Spinal cord (tissue), 10 donors: ENCODE measurements at places on chromosomes 5 and 9.

DNA sequence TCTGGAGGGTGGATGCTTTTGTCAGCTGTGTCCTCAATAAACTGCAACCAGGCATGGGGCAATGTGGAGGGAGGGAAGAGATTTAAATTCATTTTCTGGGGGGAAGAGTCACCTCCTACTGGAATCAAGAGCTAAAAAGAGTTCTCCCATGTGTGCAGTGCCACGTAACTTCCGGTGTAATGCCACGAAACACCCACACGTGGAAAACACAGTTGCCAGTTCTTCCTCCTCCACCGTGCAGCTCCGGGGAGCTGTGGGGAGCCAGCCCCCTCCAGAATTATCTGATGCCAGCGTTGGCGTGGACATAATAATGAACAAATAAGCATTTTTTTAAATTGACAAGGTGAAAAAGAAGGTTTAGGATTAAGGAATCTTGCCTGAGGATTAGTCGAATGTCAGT lies 32.1 kb upstream of the MED10 start:
- no peak for DNase-seq

DNA sequence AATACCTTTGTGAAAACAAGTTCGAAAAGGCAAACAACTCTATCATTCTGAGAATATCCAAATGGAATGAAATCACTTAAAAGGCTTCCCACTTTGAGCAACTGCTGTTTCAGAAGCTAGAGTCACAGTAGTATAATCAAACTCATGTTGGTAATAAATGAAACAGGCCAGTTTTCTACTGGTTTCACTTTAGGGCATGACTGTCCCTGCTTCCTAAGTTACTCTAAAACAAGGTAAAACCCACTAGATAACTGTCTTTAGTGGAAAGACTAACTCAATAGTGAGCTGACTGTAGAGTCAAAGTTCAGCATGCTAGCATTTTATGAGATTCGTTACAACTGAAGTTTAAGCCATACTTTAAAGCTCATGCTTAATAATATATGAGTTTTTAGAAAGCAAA lies 6.0 kb downstream of the CDC26 start:
- DNase-seq: no peak

- peak; percentile 70 for DNase-seq
Observed at GRCh38 chr9:109639674-109640579, 140.1 kb upstream of the PALM2AKAP2 start.

- no peak for DNase-seq
Observed at GRCh38 chr5:176995896-176996767, 10.4 kb downstream of the UIMC1 start.

- DNase-seq: no peak
Observed at GRCh38 chr5:14035859-14036503, 91.5 kb upstream of the DNAH5 start.

- DNase-seq: no peak
Observed at GRCh38 chr5:124604419-124604818, 142.0 kb downstream of the ZNF608 start.

DNA sequence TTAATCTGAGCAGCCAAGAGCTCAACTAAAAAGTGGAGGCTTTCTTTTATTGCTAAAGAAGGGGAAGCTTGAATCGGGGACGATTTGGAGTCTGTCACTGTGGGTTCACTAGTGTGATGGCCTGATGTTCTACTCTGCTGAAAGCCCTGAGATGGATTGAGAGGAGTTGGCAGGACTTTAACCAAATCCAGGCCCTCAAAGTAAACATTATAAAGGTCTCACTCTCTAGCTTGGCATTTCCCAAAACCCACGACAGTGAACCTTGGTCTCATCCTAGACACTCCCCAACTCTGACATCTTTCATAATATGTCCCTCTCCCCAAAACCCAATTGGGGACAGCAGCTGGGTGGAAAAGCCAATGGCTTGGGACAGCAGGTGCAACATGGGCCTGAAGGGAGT lies 32.7 kb downstream of the TMOD1 start:
- no peak for DNase-seq

- DNase-seq: no peak
Observed at GRCh38 chr9:121656941-121657470, 5.6 kb downstream of the DAB2IP start.

GRCh38 chr5:4703931-4704458 lies 436.1 kb upstream of the ADAMTS16 start:
- no peak for DNase-seq

- no peak for DNase-seq
Observed at GRCh38 chr9:14813336-14814248, 91.1 kb upstream of the CER1 start.

GRCh38 chr5:1850324-1851154 lies 32.2 kb downstream of the IRX4 start:
- no peak for DNase-seq

DNA sequence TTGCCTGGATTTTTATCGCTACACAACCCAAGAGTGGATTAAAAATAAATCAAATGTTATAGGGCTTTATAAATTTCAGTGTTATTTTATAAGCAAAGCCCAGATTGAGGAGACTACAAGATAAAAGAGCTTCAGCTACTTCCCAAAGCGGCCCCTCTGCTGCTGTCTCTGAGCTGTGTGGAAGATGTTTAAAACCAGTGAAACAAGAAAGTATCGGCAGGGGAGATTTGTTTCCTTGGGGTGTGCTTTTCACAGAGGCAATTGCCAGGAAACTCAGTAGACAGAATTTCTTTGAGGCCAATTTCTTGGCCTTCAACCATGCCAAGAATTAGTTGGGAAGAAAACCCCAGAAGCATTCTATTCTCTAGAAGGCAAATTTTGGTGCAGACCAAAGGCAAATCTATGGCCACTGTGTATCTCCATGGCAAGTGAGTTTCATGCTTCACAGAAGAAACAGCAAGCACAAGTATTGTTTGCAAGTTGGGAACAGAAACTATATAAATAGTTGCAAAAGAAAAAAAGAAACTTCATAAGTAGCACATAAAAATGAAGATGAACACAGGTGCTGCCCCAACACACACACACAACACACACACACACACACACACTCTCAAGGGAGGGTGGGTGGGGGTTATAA lies 197.2 kb downstream of the PARP8 start:
- DNase-seq: no peak

GRCh38 chr5:121239951-121240350 lies 611.7 kb upstream of the FTMT start:
- DNase-seq: no peak

- no peak for DNase-seq
Observed at GRCh38 chr5:170179626-170180025, 53.2 kb upstream of the C5orf58 start.

DNA sequence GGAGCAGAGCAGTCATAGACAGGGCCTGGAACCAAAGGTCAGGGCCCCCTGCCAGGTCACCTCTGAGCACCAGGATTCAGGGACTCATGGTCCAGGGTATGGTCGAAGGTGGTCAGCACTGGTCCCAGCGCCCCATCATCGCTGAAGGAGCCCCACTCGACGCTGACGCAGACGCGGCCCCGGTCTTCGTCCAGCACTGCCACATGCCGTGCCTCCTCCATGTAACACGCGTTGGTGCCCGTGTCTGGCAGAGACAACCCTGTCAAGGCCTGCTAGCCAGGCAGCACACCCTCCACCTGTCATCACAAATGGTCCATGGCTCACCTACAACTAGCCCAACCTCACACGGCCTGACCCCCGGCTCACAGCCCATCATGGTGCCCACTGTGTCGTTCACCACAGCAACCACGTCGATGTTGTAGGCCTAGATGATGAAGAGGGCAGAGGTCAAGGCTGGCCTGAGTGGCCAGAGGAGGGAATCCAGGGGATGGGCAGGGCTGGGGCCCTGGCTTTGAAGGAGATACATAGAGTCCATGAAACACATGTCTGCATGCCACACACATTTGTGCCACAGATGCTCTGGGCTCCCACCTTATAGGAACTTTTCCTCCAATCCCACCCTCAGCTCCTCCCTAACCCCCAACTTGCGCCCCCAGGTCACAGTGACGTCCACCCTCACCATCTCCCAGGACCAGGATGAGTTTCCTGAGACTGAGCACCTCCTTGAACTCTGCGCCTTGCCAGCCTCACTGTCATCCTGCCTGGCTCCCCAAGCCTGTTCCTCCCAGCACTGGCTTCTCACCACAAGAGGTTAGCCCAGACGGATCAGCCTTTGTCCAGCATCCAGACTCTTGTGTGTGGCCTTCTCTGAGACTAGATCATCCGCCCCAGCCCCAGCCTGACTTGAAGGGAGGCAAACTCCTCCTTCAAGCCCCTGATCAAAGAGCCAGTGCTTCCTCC lies 9.5 kb downstream of the HK3 start:
- DNase-seq: no peak

GRCh38 chr5:13976867-13977830 lies 32.7 kb upstream of the DNAH5 start:
- no peak for DNase-seq

- DNase-seq: no peak
Observed at GRCh38 chr9:90499761-90500160, 142.9 kb downstream of the DIRAS2 start.

DNA sequence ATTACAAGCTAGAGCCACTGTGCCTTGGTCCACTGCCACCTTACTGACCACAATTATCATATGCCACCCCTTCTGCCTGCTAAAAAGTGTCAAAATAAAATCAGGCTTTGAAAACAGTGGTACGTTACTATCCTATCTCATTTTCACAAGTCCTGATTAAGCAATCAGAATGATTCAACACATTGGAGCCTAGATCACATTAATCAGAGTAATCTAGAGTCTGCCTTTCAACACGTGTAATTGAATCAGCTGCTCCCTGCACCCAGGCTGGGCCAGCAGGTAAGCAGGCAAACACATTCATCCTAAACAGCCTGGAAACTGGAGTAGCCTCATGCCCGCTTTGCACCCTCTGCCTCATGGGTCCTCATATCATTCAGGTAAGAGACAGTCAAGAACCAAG lies 186.2 kb downstream of the DCP2 start:
- no peak for DNase-seq

DNA sequence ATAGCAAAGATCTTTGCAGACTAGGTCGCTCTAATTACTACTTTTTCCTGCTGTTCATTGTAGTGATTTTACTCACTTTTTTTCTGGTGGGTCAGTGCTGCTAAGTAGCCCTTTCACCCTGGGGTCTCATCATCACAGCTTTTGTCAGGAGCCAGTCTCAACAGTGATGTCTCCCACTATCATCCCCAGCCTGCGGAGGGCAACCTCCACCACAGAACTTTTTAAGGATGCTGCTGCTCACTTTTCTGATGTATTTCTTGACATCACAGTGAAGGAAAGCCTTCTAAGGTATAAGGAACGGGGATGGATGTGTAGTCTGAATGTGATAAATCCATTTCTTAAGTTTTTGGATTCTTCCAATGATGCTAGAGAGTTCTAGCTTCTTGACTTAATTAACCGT lies 242.5 kb upstream of the RIOK2 start:
- no peak for DNase-seq

GRCh38 chr5:109836280-109836679 lies 146.6 kb downstream of the MAN2A1 start:
- DNase-seq: no peak

GRCh38 chr9:69645488-69645887 lies 26.7 kb downstream of the APBA1 start:
- DNase-seq: no peak

GRCh38 chr9:23621188-23621587 lies 204.9 kb downstream of the ELAVL2 start:
- DNase-seq: no peak

DNA sequence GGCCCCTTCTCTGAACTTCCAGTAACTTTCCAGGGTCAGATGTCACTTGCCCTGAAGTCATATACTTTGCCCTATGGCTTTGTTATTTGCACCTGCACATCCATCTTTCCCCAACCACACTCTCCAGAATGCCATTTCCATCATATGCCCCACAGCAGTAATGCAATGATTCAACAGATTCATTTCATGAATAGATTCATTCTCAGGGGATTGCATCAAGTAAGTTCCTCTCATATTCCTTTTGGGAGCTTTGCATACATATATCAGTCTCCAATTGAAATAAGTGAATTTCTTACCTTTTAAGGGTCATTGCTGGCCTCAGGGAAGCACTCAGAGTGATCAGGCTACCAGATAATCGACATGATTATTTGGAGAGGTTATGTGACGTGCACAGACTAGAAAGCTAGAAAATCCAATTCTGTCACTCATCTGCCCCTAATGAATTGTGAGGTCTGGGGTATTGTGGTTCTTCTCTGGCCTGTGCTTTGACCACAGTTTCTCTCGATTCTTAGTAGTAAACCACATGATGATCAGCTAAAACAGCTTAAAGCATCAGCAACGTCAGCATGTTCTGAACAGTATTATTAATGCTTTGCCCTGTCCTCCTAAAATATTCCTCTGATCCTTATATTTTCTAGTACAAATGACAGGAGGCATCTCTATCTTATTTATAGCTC lies 179.9 kb downstream of the ATPSCKMT start:
- no peak for DNase-seq

DNA sequence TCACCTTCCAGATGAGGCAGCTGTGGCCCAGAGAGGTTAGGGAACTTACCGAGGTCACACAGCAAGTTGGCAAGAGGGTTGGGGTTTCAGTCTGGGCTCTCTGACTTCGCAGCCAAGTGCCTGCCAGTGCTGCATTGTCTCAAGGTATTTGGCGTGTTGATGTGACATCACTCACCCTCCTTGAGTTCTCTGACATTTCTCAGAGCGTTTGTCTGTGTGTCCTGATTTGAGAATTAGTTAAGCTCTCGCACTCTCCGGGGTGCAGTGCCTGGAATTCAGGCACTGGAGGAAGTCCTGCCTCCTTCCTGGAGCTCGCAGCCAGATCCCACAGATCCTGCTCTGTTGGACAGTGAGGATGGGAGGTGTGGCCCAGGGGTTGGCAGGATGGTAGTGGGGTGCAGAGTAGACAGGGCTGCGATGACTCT lies 25.7 kb downstream of the WWC1 start:
- DNase-seq: peak; percentile 73

DNA sequence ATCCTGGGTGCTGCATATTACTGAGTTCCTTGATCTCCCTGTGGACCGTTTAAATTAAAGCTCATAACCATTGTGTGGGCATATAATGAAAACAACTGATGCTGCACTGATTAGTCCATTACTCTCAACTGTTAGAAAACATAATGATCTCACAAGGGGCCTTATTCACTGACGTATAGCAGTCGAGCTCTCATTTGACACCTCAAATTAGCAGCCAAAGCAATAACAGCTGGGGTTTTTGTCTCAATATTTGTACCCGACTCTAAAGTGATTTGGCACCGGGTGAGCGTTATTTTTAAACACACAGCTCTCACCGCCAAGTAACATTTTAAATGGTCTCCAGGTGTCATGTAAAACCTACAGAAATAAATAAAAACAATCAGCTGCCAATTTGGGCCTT lies 252.2 kb upstream of the PANK3 start:
- DNase-seq: peak; percentile 38

DNA sequence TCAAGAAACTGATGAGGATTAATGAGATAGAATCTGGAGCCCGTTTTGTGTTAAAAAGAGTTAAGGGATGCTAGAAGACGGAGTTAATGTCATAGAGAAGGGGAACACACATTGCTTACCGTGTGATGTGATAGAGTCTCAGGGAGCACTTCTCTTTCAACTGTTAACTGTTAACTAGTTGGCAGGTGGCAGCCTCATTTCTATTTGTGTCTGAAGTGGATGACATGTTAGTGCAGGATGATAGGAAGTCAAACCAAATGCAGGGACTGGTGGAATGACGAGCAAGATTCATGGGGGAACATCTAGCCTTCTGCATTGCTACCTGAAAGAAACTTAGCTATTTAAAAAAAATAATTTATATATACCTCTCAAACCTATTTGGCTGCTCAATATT lies 222.7 kb downstream of the MAST4 start:
- DNase-seq: no peak

GRCh38 chr5:149153751-149154610 lies 12.7 kb downstream of the ABLIM3 start:
- no peak for DNase-seq
